ENCODE measurements at places on chromosomes 5 and 9. TPM values are rescaled to one million over a fixed set of nuclear protein-coding genes. Genes with fewer than 3 reads are reported as not detected.

The RNF183 gene
- total RNA-seq = not detected

The MOB3B gene
- total RNA-seq = 16.3 TPM

The TLR4 gene
- 8.5 TPM for total RNA-seq

The PCDHA1 gene
- total RNA-seq = not detected

The TLX3 gene
- not detected for total RNA-seq

The OR13J1 gene
- not detected for total RNA-seq

The PAPPA gene
- 0.56 TPM for total RNA-seq

The GRAMD2B gene
- total RNA-seq = 7.9 TPM

The OR1Q1 gene
- not detected for total RNA-seq

The CBY3 gene
- not detected for total RNA-seq

The COL27A1 gene
- 1.4 TPM for total RNA-seq

The LCN1 gene
- total RNA-seq = not detected

GRCh38 chr9:122912671-122912963 is 506 bp downstream of the ZBTB6 start:
- no peaks in the 10 kb centered on the region for H3K27me3 ChIP-seq
- H3K4me3 ChIP-seq = peak overlapping the region; percentile 89
- H3K27ac ChIP-seq = peak overlapping the region; percentile 90
- peaks cover 14% of the 10 kb centered on the region for H3K4me1 ChIP-seq
- no peaks in the 10 kb centered on the region for H3K36me3 ChIP-seq

DNA sequence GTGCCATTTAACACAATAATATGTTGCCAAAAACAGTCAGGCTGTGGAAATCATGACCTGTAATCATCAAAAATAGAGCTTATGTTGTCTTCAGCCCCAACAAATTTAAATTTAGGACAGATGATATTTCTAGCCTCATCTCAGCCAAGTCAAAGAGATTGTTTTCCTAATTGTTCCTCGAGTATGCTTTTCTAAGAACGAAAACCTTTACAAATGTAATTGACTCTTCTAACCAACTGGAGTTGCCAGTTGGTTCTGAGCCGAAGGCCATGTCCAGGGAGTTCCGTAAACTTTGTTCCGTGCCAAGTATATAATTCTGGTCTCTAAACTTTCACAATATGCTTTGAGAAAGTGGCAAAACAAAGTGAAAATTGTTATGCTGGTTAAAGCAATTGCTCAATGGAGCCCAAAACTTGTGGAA is 160.8 kb downstream of the CEMIP2 start:
- H3K27ac ChIP-seq = no peak overlapping the region
- peaks cover 8% of the 10 kb centered on the region for H3K4me1 ChIP-seq
- DNase-seq = no peak

DNA sequence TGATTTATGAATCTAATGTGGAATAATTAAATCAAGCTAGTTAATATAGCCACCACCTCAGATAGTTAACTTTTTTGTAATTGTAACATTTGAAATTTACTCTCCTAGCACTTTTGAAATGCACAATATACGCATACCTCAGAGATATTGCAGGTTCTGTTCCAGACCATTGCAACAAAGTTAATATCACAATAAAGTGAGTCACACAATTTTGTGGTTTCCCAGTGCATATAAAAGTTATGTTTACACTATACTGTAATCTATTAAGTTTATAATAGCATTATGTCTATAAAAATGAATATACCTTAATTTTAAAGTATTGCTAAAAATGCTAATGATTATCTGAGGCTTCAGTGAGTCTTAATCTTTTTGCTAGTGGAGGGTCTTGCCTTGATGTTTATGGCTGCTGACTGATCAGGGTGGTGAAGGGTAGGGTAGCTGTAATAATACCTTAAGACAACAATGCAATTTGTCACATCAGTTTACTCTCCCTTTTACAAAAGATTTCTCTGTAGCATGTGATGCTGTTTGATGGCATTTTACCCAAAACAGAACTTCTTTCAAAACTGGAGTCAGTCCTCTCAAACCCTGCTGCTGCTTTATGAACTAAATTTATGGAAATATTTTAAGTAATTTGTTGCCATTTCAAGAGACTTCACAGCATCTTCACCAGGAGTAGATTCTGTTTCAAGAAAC is 235.1 kb upstream of the ADAMTSL1 start:
- no peaks in the 10 kb centered on the region for H3K36me3 ChIP-seq
- H3K27me3 ChIP-seq = no peaks in the 10 kb centered on the region
- no peak for DNase-seq
- no peak overlapping the region for H3K27ac ChIP-seq
- H3K4me1 ChIP-seq = no peaks in the 10 kb centered on the region
- no peak overlapping the region for H3K4me3 ChIP-seq

DNA sequence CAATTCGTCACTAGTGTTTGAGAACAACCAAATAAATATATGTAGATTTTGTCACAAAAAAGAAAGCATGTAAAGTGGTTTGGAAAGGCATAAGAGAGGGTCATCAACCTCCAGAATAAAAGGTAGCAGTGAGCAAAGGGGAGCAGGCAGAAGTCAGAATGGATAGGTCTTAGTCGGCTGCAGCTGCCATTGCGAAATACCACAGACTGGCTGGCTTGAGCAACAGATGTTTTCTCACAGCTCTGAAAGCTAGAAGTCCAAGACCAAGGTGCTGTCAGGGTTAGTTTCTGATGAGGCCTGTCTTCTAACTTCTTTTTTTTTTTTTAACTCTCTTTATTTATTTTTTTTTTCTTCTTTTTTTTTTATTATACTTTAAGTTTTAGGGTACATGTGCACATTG is 208.1 kb upstream of the PIK3R1 start:
- H3K36me3 ChIP-seq = no peaks in the 10 kb centered on the region
- peak; percentile 79 for DNase-seq
- no peak overlapping the region for H3K4me3 ChIP-seq
- H3K27me3 ChIP-seq = no peaks in the 10 kb centered on the region

GRCh38 chr5:398475-399295 is 44.3 kb upstream of the EXOC3 start:
- no peak for DNase-seq
- no peak overlapping the region for H3K4me3 ChIP-seq
- no peaks in the 10 kb centered on the region for H3K36me3 ChIP-seq
- H3K27ac ChIP-seq = no peak overlapping the region

- peaks cover 7% of the 10 kb centered on the region for H3K4me1 ChIP-seq
- DNase-seq = no peak
- peaks cover 69% of the 10 kb centered on the region for H3K36me3 ChIP-seq
- no peak overlapping the region for H3K27ac ChIP-seq
- no peak overlapping the region for H3K4me3 ChIP-seq
- H3K27me3 ChIP-seq = no peaks in the 10 kb centered on the region
Measured at GRCh38 chr5:141585594-141585993, 33.2 kb downstream of the DIAPH1 start.

- no peaks in the 10 kb centered on the region for H3K36me3 ChIP-seq
- no peak overlapping the region for H3K4me3 ChIP-seq
- no peak for DNase-seq
- H3K4me1 ChIP-seq = peaks cover 4% of the 10 kb centered on the region
- no peak overlapping the region for H3K27ac ChIP-seq
Measured at GRCh38 chr5:66660396-66660795, 64.2 kb downstream of the MAST4 start.

- no peak overlapping the region for H3K4me3 ChIP-seq
- H3K4me1 ChIP-seq = no peaks in the 10 kb centered on the region
- H3K36me3 ChIP-seq = no peaks in the 10 kb centered on the region
- DNase-seq = no peak
- H3K27me3 ChIP-seq = no peaks in the 10 kb centered on the region
- no peak overlapping the region for H3K27ac ChIP-seq
Measured at GRCh38 chr5:63820577-63820976, 141.7 kb downstream of the HTR1A start.

DNA sequence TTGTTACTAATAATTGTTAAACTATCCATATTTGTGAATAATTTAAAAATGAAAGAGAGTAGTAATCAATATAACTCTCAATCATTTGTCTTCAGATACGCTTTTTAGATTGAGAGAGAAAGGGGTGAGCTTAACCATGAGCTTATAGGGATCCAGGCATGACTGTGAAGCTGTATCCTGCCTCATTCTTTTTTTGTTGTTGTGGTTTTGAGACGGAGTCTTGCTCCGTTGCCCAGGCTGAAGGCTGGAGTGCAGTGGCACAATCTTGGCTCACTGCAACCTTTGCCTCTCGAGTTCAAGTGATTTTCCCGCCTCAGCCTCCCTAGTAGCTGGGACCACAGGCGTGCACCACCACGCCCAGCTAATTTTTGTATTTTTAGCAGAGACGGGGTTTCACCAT is 44.0 kb downstream of the NIPAL4 start:
- DNase-seq = no peak
- no peaks in the 10 kb centered on the region for H3K4me1 ChIP-seq

GRCh38 chr9:71670121-71670520 is 98.2 kb downstream of the CEMIP2 start:
- no peak for DNase-seq
- no peaks in the 10 kb centered on the region for H3K4me1 ChIP-seq
- H3K27ac ChIP-seq = no peak overlapping the region
- H3K4me3 ChIP-seq = no peak overlapping the region
- H3K36me3 ChIP-seq = no peaks in the 10 kb centered on the region

GRCh38 chr5:56910210-56910965 is 992 bp downstream of the SETD9 start:
- no peaks in the 10 kb centered on the region for H3K36me3 ChIP-seq
- peaks cover 5% of the 10 kb centered on the region for H3K4me1 ChIP-seq
- H3K27me3 ChIP-seq = no peaks in the 10 kb centered on the region
- peak overlapping the region; percentile 96 for H3K4me3 ChIP-seq

GRCh38 chr5:13866792-13867191 is 77.7 kb downstream of the DNAH5 start:
- H3K36me3 ChIP-seq = no peaks in the 10 kb centered on the region
- no peaks in the 10 kb centered on the region for H3K4me1 ChIP-seq
- DNase-seq = no peak
- no peak overlapping the region for H3K27ac ChIP-seq

- peaks cover 58% of the 10 kb centered on the region for H3K36me3 ChIP-seq
- H3K4me1 ChIP-seq = no peaks in the 10 kb centered on the region
- no peaks in the 10 kb centered on the region for H3K27me3 ChIP-seq
- no peak for DNase-seq
- no peak overlapping the region for H3K27ac ChIP-seq
Measured at GRCh38 chr5:131491749-131492148, 143.3 kb downstream of the RAPGEF6 start.

GRCh38 chr5:102975457-102976182 is 144.3 kb downstream of the GIN1 start:
- H3K4me1 ChIP-seq = peaks cover 38% of the 10 kb centered on the region
- DNase-seq = no peak
- H3K36me3 ChIP-seq = no peaks in the 10 kb centered on the region
- peak overlapping the region; percentile 41 for H3K27ac ChIP-seq
- H3K27me3 ChIP-seq = no peaks in the 10 kb centered on the region
- no peak overlapping the region for H3K4me3 ChIP-seq

DNA sequence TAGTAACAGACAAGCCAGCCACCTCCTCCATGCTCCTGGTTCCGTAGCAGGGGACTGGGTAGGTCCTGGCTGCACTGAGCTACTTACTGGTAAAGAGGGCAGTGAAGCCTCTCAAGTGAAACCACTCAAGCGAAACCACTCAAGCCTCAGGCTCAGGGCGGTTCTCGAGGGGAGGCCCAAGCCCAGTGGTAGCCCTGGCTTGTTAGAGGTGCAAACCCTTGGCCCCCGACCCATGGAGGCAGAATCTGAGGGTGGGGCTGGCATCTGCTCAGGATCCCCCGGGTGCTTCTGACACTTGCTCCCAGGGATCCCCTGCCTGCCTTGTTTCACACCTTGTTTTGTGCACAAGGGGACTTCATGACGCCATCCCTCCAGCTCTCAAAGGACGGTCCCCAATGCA is 76.5 kb upstream of the OLFM1 start:
- H3K27ac ChIP-seq = no peak overlapping the region
- DNase-seq = no peak
- no peaks in the 10 kb centered on the region for H3K4me1 ChIP-seq
- H3K4me3 ChIP-seq = no peak overlapping the region

DNA sequence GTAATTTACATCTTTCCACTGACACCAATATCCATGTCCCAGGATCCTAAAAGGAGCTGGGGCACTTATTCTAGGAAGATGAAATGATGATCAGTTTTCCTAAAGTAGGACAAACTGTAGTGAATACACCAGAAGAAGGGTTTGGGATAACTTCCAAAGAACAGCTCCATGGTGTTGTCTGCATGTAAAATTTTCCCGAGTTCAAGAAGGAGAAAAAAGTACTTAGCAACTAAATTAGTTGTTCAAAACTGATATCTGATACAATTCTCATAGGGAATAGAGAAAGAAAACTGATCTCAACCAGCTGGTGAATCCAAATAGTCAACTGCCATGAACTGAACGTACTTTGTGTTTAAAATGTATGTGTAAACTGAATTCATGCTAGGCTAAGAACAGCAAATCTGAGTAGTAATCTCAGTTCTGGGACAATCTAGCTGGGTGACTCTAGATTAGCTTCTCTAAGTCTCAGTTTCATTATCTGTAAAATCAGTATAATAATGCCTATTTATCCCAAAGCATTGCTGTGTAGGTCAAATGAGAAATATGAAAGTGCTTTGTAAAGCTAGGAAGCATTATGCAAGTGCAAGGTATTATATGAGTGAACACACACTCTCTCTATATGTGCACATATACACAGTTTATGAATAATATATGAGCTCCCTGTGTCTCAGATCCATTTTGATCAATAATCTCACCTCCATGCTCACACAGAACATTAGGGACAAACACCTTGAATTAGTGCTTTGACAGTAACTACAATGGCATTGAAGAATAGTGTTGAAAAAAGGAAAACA is 357.7 kb downstream of the SLIT3 start:
- no peaks in the 10 kb centered on the region for H3K27me3 ChIP-seq
- no peak for DNase-seq
- no peaks in the 10 kb centered on the region for H3K36me3 ChIP-seq
- H3K27ac ChIP-seq = no peak overlapping the region
- no peaks in the 10 kb centered on the region for H3K4me1 ChIP-seq

DNA sequence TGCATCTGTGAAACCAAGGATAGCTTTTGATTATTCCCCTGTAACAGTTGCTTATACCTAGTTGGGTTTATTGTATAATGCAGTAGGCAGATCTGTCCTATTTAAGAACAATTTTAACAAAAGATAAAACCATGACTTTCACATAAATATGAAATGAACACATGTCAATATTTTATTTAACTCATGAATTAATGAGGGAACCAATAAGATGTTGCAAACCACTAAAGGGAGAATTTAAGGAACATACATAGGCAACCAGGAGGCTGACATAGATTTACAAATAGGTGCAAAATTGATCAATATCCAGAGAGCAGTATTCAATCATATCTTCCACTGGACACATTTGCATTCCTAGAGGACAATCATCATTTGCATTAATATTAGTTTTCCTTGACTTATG is 280.0 kb upstream of the BRINP1 start:
- H3K4me3 ChIP-seq = no peak overlapping the region
- no peaks in the 10 kb centered on the region for H3K27me3 ChIP-seq
- no peak overlapping the region for H3K27ac ChIP-seq
- no peaks in the 10 kb centered on the region for H3K36me3 ChIP-seq
- no peak for DNase-seq

All from gastrocnemius medialis (tissue), 4 donors.